ENCODE measurements at places on chromosomes 1 and 21. TPM values are rescaled to one million over a fixed set of nuclear protein-coding genes. Genes with fewer than 3 reads are reported as not detected.

DNA sequence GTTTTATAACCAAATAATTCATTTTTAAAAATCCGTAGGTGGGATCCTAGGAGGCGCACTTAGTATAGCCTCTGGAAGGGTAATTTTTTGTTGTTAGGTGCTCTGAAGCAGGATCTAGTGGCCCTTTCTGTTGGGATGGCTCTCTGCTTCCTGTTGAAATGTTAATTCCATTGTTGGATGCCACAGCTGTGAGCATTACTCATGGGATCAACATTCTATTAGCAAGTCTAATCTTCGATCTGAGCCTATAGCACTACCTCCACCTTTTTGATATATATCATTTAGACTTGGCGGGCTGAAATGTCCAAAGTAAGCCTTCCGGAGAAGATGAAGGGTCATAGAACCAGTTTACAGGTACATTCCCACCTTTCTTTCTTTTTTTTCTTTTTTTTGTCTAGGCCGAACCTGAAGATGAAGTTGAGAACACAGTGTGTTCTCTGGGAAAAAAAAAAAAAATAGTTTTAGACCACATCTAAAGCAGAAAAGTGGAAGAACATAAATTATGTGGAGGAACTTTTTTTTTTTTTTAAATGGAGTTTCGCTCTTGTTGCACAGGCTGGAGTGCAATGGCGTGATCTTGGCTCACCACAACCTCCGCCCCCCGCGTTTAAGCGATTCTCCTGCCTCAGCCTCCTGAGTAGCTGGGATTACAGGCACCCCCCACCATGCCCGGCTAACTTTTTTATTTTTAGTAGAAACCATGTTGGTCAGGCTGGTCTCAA lies 1.4 kb downstream of the CXADR start:
- DNase-seq, result no peak

DNA sequence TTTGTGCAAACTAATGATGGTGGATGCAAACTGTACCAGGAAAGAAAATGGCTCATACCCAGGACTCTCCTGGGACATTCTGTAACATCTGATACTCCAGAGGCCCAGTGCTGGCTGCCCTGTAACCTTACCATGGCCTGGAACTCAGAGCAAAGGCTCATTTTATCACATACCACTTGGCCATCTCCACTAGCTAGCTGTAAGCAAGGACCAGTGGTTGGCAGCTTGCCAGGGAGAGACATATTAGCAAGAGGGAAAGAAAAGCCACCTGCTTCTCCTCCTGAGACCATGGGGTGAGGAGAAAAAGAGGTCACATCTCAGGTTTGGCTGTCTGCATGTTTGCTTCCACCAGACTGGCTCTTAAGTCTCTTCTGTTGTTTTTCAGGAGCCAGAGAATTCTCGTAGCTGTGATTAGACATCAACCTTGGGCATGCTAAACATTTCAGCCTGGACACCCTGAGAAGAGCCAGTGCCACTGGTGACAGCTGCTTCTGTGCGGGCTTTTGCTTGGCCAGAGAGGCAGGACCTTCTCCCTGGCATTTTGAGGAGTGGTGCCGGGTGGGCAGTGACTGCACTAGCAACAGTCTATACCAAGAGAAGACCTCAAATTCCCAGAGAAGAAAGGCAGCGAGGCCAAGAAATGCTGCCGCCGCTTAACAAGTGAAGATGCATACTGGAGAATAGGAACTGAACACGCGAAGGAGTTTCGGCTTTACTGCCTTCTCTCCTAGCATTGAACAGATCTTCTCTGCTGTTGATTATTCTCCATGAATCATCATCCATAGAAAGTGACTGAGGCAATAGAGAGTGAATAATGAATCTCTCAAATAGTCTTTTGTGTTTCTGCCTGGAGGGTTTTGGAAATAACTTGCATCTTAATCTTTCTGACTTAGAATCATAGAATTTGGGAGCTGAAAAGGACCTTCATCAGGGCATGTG lies 6.7 kb upstream of the INKA2 start:
- DNase-seq, result no peak

DNA sequence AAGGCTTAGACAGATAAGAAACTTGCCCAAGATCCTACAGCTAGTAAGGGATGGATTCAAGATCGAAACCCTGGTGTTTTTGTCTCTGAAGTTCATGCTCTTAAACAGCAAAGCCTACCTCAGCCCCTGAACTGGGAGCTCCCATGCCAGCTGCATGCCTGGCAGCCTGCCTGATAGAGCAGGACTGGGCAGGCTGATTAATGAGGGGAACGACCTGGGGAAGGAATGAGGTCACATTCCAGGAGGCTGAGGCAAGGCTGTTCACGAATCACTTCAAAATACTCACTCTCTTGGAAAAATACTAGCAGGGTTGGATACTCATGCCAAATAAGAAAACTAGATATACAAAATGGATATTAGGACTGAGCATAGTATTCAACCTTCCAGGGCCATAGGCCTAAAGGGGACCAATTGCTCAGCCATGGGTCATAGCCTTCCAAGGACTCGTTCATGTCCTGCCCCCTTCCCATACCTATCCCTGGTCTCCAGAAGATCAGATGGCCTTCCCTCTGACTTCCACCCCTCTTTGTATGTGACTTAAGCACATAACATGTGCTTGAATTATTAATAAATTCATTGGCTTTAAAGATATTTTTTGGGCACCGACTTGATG lies 15.6 kb upstream of the TACSTD2 start:
- DNase-seq, result peak; percentile 97

DNA sequence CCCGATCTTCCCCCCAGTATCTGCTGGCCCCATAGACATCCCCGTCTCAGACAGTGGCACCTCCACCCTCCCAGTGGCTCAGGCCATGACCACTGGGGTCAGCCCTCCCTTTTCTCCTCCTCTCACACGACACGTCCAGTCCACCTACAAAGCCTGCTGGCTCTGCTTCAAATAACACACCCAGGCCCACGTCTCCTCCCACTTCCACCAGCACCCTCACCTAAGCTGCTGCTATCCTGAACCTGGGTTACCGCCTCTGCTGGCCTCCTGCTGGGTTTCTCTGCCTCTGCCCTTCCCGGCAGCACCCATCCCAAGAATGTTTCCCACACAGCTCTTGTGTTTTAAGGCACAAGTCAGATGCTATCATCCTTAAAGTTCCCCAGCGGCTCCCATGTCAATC lies 26.0 kb downstream of the MX2 start:
- no peak for DNase-seq

- DNase-seq, result no peak
These were observed 46.4 kb downstream of the TOR1AIP2 start for GRCh38 chr1:179831225-179831624.

DNA sequence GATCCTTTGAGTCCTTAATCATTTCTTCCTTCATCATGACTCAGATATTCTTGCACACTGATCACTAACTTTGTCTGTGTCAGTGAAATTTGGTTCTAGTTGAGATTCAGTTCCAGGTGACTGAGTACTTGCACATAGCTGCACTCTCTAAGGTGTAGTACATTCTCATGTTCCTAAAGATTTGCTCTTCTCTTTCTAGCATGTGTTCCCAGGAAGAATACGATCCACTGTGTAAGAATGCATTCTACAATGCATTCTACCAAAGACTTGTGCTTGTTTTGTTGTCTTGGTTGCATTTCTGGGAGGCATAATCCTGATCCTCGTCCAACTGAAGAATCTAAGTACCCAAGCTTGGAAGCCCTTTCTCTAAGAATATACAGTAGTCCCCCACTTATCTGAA lies 104.3 kb upstream of the CDC42BPA start:
- DNase-seq, result no peak

DNA sequence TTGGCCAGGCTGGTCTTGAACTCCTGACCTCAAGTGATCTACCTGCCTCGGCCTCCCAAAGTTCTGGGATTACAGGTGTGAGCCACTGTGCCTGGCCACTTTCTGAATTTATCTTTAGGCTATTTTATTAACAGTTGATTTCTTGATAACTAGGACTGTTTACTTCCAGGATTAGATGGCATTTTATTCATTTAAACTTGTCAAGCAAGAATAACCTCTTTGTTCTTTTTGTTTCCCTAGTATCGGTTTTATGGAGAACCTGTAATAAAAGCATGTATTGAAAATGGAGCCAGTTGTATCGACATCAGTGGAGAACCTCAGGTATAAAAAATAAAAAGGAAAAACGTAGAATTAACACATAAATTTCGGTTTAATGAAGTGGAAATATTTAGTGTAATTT lies 11.5 kb downstream of the SCCPDH start:
- DNase-seq, result no peak

GRCh38 chr21:45596704-45597318 lies 46.7 kb upstream of the PCBP3 start:
- peak; percentile 44 for DNase-seq

- no peak for DNase-seq
These were observed 182.6 kb upstream of the LYPLAL1 start for GRCh38 chr1:218991089-218991488.

GRCh38 chr1:3716351-3716750 lies 35.9 kb upstream of the CCDC27 start:
- no peak for DNase-seq

DNA sequence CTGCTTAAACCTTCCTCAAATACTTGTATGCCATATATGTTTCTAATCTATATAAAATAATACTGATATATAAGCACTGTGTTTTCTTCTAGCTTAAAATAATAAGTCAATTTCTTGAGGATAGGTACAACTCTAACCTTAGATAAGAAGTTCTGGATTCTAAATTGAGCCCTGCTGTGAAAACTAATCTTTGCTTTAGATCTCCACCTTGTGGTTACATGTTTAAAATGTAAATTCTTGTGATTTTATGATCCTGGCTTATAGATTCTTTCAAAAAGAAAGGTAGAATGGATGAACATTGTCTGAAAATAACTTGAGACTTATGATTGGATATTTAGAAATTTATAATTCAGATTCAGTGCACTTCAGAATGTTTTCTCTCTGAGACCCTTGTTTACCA lies 38.9 kb upstream of the HMCN1 start:
- no peak for DNase-seq

DNA sequence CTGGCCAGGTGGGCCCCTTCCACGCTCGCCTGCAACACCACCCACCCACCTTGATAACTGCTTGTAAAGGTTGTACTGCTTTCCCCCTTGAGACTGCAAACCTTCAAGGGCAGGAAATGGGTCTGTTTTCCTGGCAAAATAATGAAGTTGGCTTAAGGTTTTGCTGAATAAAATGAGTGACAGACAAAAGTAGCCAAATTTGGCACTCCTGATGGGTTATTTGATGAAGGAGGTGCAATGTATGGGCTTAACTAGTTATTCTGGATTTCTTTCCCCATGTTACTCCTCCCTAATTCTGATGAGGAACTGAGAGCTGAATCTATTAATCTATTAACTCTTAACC lies 14.6 kb upstream of the HLCS start:
- DNase-seq, result no peak

GRCh38 chr1:6222636-6223035 lies 13.1 kb downstream of the ICMT start:
- peak; percentile 60 for DNase-seq

GRCh38 chr1:67850151-67850551 lies 16.9 kb upstream of the GNG12 start:
- DNase-seq, result no peak

DNA sequence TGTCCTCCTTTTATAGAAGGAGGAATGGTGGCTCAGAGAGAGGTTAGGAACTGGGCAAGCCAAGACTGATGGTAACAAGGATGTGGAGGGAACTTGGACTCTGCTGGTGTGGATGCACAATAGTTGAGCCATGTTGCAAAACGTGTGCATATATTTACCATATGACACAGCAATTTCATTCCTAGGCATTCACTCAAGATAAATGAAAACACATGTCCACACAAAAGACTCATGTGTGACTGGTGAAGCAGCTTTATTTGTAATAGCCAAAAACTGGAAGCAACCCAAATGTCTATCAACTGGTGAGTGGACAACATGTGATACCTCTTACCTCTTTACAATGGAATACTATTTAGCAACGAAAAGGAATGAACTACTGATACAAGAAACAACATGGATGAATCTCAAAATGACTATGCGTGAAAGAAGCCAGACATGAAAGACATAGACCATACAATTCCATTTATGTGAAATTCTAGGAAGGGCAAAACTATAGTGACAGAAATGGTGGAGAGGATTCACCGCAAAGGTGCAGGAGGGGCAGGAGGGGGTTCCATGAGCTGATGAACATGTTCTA lies 36.2 kb downstream of the CAMK2N1 start:
- peak; percentile 10 for DNase-seq

- DNase-seq, result no peak
These were observed 41.6 kb downstream of the ATP6V1G3 start for GRCh38 chr1:198498881-198499280.

DNA sequence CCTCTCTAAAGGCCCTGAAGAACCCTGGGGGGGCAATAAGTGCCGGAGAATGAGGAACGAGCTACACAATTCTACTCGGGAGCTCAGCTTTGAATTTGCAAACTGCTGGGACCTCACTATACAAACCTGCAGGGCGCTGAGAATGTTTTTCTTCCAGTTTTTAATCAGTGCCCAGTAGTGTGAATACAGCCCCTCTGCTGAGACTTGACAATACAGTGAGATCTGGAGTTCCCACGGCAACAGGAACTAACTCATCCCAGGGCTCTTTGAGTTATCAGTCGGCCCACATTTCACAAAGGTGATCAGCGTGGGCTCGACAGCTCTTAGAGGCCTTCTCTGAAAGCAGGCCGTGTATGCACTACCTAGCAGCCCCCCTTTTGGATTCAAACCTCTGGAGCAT lies 41.7 kb downstream of the TMEM53 start:
- no peak for DNase-seq

DNA sequence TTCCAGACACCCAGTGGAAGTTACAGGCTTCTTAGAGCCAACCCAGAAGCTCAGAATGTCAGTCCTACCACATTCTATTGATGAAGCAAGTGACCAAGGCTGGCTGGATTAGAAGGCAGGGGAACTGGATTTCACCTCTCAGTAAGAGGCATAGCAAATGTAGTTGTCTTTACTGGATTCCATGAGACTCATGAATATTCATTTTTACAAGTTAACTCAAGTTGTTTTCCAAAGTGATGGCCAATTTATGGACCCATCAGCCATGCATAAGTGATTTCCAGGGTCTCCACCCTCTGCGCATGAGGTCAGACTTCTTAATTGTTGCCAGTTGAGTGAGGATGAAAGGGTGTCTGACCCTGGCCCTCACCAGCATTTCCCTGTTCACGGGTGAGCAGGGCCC lies 426.8 kb upstream of the VAMP3 start:
- DNase-seq, result no peak

- DNase-seq, result no peak
These were observed 88.6 kb downstream of the ZSWIM5 start for GRCh38 chr1:45117766-45118165.

Gene FCRL4
- total RNA-seq, result not detected

Gene ADGRB2
- total RNA-seq, result 3.4 TPM

Gene FHL3
- 13.7 TPM for total RNA-seq

Gene AMY1A
- not detected for total RNA-seq

Gene FAM72C
- 4.1 TPM for total RNA-seq

Gene SLC22A15
- total RNA-seq, result 0.74 TPM

Gene CCDC27
- not detected for total RNA-seq

Gene EXTL1
- total RNA-seq, result not detected

Gene BGLAP
- not detected for total RNA-seq

Gene GALE
- total RNA-seq, result 45.4 TPM

Gene TMEM200B
- 17.9 TPM for total RNA-seq

Gene NECTIN4
- not detected for total RNA-seq

Gene NTMT2
- total RNA-seq, result not detected

Gene PGLYRP3
- total RNA-seq, result not detected

Gene TFF2
- not detected for total RNA-seq

Gene CD101
- 0.35 TPM for total RNA-seq

Data from MG63 (cell line).